ENCODE measurements at places on chromosomes 6 and 20. TPM values are rescaled to one million over a fixed set of nuclear protein-coding genes. Genes with fewer than 3 reads are reported as not detected.

DNA sequence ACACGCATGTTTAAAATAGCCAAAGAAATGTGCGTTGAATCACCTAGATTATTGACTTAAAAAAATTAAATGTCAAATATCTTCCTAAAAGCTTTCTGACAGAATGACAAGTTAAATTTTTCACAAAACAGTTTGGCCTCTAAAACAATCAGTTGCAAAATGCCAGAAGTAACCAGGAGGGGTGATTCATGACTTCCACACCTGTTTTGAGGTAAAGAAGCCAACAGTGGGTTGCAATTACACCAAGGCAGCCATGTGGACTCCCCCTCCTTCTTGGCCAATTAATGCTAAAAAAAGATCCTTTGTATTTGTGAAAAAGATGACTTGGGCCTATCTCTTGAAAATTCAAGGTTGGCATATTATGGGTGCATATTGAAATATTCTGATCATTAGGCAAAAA lies 424.8 kb downstream of the CBLN4 start:
- H3K27me3 ChIP-seq: no peaks in the 10 kb centered on the region
- no peaks in the 10 kb centered on the region for H3K4me1 ChIP-seq
- no peak overlapping the region for H3K27ac ChIP-seq

GRCh38 chr20:48759631-48760245 lies 68.1 kb downstream of the PREX1 start:
- peaks cover 76% of the 10 kb centered on the region for H3K4me1 ChIP-seq
- DNase-seq: no peak
- H3K27me3 ChIP-seq: no peaks in the 10 kb centered on the region
- H3K4me3 ChIP-seq: peak overlapping the region; percentile 69
- H3K27ac ChIP-seq: peak overlapping the region; percentile 97
- peaks cover 68% of the 10 kb centered on the region for H3K36me3 ChIP-seq

- H3K4me1 ChIP-seq: no peaks in the 10 kb centered on the region
- H3K27me3 ChIP-seq: no peaks in the 10 kb centered on the region
- no peak for DNase-seq
- no peaks in the 10 kb centered on the region for H3K36me3 ChIP-seq
Measured at GRCh38 chr6:77440206-77440976, 22.9 kb downstream of the HTR1B start.

GRCh38 chr20:5495939-5496338 lies 179.2 kb upstream of the PROKR2 start:
- no peaks in the 10 kb centered on the region for H3K36me3 ChIP-seq
- H3K4me3 ChIP-seq: no peak overlapping the region
- H3K27ac ChIP-seq: no peak overlapping the region
- no peak for DNase-seq
- no peaks in the 10 kb centered on the region for H3K4me1 ChIP-seq

GRCh38 chr20:59583428-59584277 lies 20.7 kb upstream of the PHACTR3 start:
- no peak overlapping the region for H3K4me3 ChIP-seq
- peaks cover 5% of the 10 kb centered on the region for H3K4me1 ChIP-seq
- no peak for DNase-seq
- H3K27me3 ChIP-seq: peaks cover 14% of the 10 kb centered on the region
- H3K27ac ChIP-seq: no peak overlapping the region

GRCh38 chr6:54601600-54602300 lies 244.8 kb upstream of the FAM83B start:
- H3K27me3 ChIP-seq: no peaks in the 10 kb centered on the region
- no peak for DNase-seq
- no peaks in the 10 kb centered on the region for H3K4me1 ChIP-seq
- no peak overlapping the region for H3K4me3 ChIP-seq

GRCh38 chr6:43284991-43285781 lies 12.9 kb upstream of the SLC22A7 start:
- H3K4me3 ChIP-seq: no peak overlapping the region
- no peaks in the 10 kb centered on the region for H3K36me3 ChIP-seq
- H3K27me3 ChIP-seq: peaks cover 33% of the 10 kb centered on the region
- DNase-seq: no peak
- no peak overlapping the region for H3K27ac ChIP-seq
- no peaks in the 10 kb centered on the region for H3K4me1 ChIP-seq

- H3K27me3 ChIP-seq: peaks cover 54% of the 10 kb centered on the region
- no peaks in the 10 kb centered on the region for H3K36me3 ChIP-seq
- no peak overlapping the region for H3K4me3 ChIP-seq
Measured at GRCh38 chr6:160933256-160933655, 58.3 kb upstream of the MAP3K4 start.

DNA sequence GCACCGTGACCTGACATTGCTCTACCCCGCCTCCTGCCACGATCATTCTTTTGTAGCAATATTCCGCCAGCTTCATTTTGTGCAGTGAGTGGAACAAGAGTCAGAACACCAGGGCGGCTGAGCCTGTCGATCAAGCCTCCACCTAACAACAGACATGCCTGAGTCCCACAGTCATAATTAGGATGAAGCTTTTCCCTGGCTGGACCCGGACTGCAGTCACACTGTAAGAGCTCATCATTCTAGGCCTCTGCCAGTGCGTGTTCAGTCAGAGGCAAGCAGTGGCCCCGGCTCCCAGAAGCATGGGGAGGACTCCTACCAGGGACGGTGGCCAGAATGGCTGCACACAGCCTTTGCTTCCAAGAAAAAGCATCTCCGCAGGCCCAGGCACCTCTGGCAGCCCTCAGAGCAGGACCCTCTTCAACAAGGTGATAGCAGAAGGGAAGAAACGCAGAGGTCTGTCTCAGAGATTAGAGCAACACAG lies 23.2 kb upstream of the UNC93A start:
- no peaks in the 10 kb centered on the region for H3K4me1 ChIP-seq
- no peak overlapping the region for H3K27ac ChIP-seq
- DNase-seq: no peak
- H3K4me3 ChIP-seq: no peak overlapping the region
- no peaks in the 10 kb centered on the region for H3K36me3 ChIP-seq

GRCh38 chr6:159100395-159101182 lies 55.8 kb upstream of the TAGAP start:
- peak overlapping the region; percentile 97 for H3K27ac ChIP-seq
- DNase-seq: no peak
- H3K27me3 ChIP-seq: no peaks in the 10 kb centered on the region
- peaks cover 2% of the 10 kb centered on the region for H3K36me3 ChIP-seq
- peaks cover 88% of the 10 kb centered on the region for H3K4me1 ChIP-seq

- H3K4me1 ChIP-seq: no peaks in the 10 kb centered on the region
- H3K27ac ChIP-seq: no peak overlapping the region
- H3K36me3 ChIP-seq: no peaks in the 10 kb centered on the region
- DNase-seq: no peak
- no peaks in the 10 kb centered on the region for H3K27me3 ChIP-seq
- H3K4me3 ChIP-seq: no peak overlapping the region
Measured at GRCh38 chr6:15152700-15153099, 93.2 kb upstream of the JARID2 start.

- H3K4me3 ChIP-seq: no peak overlapping the region
- peaks cover 49% of the 10 kb centered on the region for H3K4me1 ChIP-seq
- peaks cover 81% of the 10 kb centered on the region for H3K36me3 ChIP-seq
Measured at GRCh38 chr6:12024216-12024615, 12.1 kb downstream of the HIVEP1 start.

GRCh38 chr20:33373735-33374605 lies 27.3 kb downstream of the CDK5RAP1 start:
- H3K4me1 ChIP-seq: peaks cover 10% of the 10 kb centered on the region
- DNase-seq: no peak
- no peaks in the 10 kb centered on the region for H3K27me3 ChIP-seq

- no peak overlapping the region for H3K27ac ChIP-seq
- H3K27me3 ChIP-seq: no peaks in the 10 kb centered on the region
- H3K36me3 ChIP-seq: no peaks in the 10 kb centered on the region
Measured at GRCh38 chr6:141463237-141463977, 669.3 kb upstream of the GJE1 start.

- DNase-seq: no peak
- H3K4me3 ChIP-seq: no peak overlapping the region
- no peaks in the 10 kb centered on the region for H3K27me3 ChIP-seq
Measured at GRCh38 chr6:14489445-14489844, 371.9 kb downstream of the CD83 start.

- no peaks in the 10 kb centered on the region for H3K27me3 ChIP-seq
- peaks cover 25% of the 10 kb centered on the region for H3K36me3 ChIP-seq
- no peak overlapping the region for H3K4me3 ChIP-seq
- no peak for DNase-seq
- no peak overlapping the region for H3K27ac ChIP-seq
Measured at GRCh38 chr20:47235853-47236638, 120.5 kb downstream of the ZMYND8 start.

GRCh38 chr20:23632711-23633573 lies 4.8 kb downstream of the CST3 start:
- peaks cover 3% of the 10 kb centered on the region for H3K4me1 ChIP-seq
- no peak overlapping the region for H3K4me3 ChIP-seq
- peaks cover 25% of the 10 kb centered on the region for H3K27me3 ChIP-seq
- no peak for DNase-seq
- no peaks in the 10 kb centered on the region for H3K36me3 ChIP-seq
- H3K27ac ChIP-seq: no peak overlapping the region

DNA sequence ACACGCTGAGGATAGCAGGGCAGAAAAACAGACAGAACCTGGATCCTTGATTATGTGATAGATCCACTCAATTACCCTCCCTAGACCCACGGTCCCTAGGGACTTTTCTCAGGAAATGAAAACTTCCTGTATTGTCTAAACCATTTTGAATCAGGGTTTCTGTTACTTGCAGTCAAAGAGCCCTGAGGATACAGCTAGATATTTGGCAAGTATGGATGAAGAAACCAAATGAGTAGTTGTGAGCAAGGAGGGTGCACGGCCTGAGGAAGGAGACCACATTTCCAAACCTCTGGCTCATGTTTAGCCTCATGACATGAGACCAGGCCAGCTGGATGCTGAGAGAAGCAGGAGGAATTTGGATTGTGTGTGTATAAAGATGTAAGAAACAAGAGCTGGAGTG lies 91.6 kb downstream of the MRPL14 start:
- no peaks in the 10 kb centered on the region for H3K4me1 ChIP-seq
- no peaks in the 10 kb centered on the region for H3K36me3 ChIP-seq
- no peak overlapping the region for H3K27ac ChIP-seq
- no peaks in the 10 kb centered on the region for H3K27me3 ChIP-seq
- DNase-seq: no peak

DNA sequence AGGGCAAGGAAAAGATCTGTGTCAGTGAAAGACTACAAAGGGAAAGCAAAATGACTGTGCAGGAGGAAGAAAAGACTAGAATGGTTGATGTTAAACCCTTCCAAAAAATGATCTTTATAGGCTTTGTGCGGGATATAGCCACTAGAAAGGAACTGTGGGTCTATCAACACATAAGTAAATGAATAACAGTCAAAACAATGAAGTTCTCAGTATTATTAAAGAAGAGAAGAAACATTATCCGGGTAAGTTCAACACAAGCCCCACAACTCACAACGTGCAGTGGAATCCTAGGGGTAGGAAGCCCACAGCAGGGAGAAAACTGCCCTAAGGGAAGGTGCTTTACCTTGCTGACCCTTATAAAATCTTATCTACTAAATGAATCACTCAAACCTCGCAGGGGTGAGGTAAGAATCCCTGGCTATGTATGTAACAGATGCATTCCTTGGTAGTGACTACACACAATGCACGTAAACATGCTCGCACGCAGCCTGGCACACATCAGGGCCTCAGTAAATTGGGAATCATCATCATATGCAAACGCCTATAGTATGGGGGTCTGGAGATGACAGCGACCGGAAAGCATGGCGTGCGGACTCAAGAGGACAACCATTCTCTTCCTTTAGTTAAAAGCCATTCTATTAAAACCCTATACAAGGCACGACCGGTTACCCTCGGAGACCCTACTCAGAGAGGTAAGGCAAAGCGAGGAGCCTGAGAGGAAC lies 11.3 kb downstream of the TFAP2A start:
- H3K4me1 ChIP-seq: peaks cover 9% of the 10 kb centered on the region
- no peak for DNase-seq
- peaks cover 92% of the 10 kb centered on the region for H3K27me3 ChIP-seq
- H3K4me3 ChIP-seq: peak overlapping the region; percentile 61
- peaks cover 9% of the 10 kb centered on the region for H3K36me3 ChIP-seq
- peak overlapping the region; percentile 34 for H3K27ac ChIP-seq

DNA sequence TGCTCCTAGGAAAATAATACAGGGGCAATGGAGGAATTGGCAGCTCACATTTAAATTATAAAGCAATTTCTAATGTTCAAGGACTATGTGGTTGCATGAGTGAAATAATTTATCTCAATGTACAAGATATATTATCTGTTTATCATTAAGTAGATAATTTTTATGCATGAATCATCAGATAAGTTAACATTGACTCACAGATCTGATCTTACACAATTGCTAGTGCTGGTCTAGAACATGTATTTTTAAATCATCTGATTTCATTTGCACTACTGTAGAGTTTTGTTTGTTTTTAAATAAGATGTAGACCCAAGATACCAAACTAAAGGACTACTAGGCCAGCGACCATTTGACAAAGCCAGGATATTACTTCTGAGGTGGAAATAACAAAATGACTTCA lies 199.2 kb downstream of the BMP2 start:
- no peaks in the 10 kb centered on the region for H3K4me1 ChIP-seq
- no peaks in the 10 kb centered on the region for H3K36me3 ChIP-seq
- H3K4me3 ChIP-seq: no peak overlapping the region
- no peak for DNase-seq
- no peaks in the 10 kb centered on the region for H3K27me3 ChIP-seq
- no peak overlapping the region for H3K27ac ChIP-seq

- no peak for DNase-seq
- H3K4me1 ChIP-seq: peaks cover 8% of the 10 kb centered on the region
- peaks cover 24% of the 10 kb centered on the region for H3K27me3 ChIP-seq
- H3K4me3 ChIP-seq: peak overlapping the region; percentile 43
- no peaks in the 10 kb centered on the region for H3K36me3 ChIP-seq
- H3K27ac ChIP-seq: no peak overlapping the region
Measured at GRCh38 chr20:57251344-57251743, 15.1 kb downstream of the BMP7 start.

DNA sequence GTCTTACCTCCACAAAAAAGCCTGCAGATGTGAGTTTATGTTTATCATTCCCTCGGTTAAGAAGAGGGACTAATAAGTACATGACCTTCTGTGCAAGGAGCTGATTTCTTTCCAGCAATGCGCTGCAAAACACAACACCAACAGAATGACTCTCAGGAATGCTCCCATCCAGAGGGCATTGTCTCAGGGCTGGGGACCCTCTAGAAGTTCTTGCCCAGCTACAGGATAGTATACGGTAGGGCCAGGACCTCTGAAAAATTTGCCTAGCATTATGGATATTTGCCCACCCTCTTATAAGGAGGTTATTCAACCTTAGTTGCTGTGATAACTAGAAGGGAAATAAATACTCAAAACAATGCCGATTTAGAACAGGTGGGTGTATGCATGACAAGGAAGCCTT lies 24.7 kb upstream of the RBL1 start:
- no peak overlapping the region for H3K27ac ChIP-seq
- no peaks in the 10 kb centered on the region for H3K4me1 ChIP-seq
- no peak for DNase-seq

Gene OR2H1
- total RNA-seq: not detected

Gene OR2B6
- not detected for total RNA-seq

Gene SYNE1
- 21.9 TPM for total RNA-seq

Gene PRDM1
- 13.4 TPM for total RNA-seq

Gene FOXA2
- total RNA-seq: not detected

Gene SLCO4A1
- total RNA-seq: 56.9 TPM

Gene DEFB129
- total RNA-seq: not detected

Gene SLC22A7
- not detected for total RNA-seq

Gene CD24
- 0.48 TPM for total RNA-seq

Measured in activated naive CD8-positive, alpha-beta T cell treated with anti-CD3 and anti-CD28 coated beads for 36 hours (primary cell).